ENCODE measurements at places on chromosomes 6 and 20. TPM values are rescaled to one million over a fixed set of nuclear protein-coding genes. Genes with fewer than 3 reads are reported as not detected.

The TENT5A gene
- total RNA-seq = 20.6 TPM

The PPP1R18 gene
- 42.5 TPM for total RNA-seq

DNA sequence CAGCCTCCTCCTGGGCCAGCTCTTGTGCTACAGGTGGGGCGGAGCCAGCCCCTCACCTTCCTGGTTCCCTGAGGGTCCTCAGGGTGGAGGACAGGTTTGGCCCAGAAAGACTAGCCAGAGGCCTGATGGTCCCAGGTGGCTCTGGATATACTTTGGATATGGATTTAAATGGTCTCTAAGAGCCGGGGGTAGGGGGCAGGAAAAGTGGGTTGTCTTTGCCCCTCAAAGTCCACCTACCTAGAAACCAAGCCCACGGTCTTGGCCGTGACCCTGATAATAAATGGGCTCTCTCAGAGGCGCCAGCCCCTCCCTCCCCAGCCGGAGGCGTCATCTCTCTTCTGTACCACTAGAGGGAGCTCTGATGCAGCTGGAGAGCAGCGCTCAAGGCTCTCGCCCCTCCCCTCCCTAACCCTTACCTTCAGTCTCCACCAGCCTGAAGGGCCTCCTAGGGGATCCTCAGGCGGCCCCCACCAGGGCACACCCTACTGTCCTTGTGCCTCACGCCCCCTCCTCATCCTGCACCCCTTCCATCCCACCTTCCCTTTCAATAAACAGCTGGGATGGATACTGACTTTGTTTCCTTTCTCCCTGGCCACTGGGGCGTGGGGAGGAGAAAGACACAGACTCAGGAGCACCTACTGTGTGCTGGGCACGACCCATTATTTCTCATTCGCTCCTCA is 7.5 kb downstream of the NRSN2 start:
- no peak for DNase-seq

- no peak for DNase-seq
Measured at GRCh38 chr6:115891111-115891669, 169.5 kb downstream of the FRK start.

GRCh38 chr6:135557582-135557981 is 60.0 kb upstream of the AHI1 start:
- no peak for DNase-seq

DNA sequence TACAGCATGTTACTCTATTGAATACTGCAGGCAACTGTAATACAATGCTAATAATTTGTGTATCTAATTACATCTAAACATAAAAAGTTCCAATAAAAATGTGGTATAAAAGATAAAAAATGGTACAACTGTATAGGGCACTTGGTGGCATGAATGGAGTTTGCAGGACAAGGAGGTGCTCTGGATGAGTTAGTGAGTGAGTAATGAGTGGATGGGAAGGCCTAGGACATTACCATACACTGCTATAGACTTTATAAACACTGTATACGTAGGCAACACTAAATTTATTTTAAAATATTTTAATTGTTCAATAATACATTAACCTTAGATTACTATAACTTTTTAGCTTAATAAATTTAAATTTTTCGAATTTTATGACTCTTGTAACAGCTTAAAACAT is 579.6 kb upstream of the MAN1A1 start:
- no peak for DNase-seq

DNA sequence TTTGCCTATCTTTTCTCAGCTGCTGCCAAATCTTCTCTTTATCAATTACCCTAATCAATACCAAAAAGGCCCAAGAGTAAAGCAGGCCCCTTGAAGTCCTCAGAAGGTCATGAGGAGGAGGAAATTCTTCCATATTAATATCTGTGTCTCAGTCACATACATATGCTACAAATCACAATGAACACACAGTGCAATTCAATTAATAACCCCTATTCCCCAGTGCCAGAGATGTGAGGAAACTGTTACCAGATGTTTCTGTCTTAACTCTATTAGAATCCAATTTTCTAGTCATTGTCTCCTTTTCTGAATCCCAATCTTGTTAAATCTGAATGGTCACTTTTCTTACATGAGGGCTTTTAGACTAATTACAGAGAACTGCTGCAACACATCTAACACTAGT is 45.9 kb upstream of the SLC2A12 start:
- DNase-seq = no peak

DNA sequence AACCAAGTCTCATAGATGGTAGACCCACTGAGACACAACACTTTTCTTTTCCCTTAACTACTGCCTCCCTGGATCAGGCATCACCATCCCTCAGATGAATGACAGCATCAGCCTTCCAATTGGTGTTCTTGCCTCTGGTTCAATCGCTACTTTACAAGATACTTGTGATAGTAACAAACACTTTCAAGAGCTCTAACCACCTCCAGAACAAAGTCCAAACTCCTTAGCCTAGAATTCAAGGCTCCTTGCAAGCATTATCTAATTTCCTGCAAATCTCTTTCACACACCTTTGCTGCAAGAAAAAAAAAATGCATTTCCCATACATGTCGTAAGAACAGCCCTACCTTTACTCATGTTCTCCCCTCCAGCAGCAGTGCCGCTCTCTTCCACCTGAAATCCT is 33.1 kb downstream of the RALGAPA2 start:
- no peak for DNase-seq

DNA sequence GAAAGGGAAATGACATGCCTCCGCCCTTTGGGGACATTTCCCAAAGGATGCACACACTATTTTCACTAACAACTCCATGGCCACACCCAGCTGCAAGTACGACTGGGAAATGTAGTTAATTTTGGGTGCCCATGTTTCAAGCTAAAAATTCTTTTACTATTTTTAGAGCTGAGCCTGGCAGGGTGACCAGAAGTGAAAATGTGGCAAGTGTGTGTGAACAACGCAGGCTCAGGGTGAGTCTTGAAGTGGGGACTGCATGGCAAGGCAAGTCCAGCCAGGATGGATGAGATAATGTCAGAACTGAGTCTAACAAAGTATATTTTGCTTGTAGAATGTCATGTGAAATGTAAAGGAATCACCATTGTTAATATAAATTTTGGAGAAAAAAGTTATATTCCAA is 17.0 kb upstream of the CD109 start:
- no peak for DNase-seq
